ENCODE measurements at places on chromosomes 12 and 14.
A peak's percentile ranks its signal among the peaks of the same experiment; 100 is the strongest.

DNA sequence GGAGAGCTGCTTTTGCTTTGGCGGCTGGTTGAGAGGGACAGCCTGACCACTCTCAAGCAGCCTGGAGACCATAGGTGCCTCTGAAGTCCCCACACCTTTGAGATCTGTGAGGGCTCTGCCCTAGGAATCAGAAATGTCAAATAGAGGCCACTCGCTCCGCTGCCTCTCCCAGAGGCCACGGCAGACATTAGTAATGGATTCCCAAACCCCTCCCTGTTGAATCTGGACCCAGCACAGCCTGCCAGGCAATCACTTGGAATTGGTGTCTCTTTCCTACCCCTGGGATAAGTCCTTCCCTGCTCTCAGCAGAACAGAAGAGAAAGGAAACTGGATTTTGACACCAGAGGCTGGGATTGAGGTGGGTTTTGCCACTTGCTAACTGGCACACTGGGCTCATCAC lies 25.0 kb downstream of the MMAB start:
- DNase-seq = no peak

DNA sequence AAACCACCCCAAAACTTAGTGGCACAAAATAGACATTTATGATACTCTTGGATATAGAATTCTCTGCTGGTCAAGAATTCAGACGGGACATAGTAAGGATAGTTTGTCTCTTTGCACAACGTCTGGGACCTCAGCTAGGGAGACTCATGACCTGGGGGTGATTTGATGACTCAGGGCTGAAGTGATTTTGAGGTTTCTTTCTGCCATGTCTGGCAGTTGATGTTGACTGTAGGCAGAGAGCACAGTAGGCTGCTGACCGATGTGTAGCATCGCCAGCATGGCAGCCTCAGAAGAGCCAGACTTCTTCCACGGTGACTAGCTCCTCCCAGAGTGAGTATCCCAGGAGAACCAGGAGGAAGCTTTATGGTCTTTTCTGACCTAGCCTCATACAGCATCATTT lies 88.9 kb upstream of the FRMD6 start:
- DNase-seq = no peak

GRCh38 chr12:46533723-46534122 lies 161.2 kb upstream of the SLC38A2 start:
- no peak for DNase-seq

DNA sequence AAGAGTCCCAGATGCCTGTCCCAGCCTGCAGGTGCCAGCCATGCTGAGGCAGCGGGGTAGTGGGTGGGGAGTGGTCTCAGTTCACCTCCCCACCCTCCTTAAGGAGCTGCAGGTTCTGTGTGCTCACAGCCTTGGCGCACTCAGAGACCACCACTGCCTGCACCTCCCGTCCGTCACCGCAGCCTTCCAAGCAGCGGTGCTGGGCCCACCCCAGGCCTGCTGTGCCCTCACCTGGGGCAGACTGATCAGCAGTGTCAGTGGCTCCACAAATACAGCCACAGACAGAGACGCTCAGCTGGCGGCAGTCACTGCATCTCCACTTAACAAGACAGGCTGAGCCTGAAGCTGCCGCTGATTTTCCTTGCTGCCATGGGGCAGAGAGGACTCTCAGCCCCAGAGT lies 120.2 kb downstream of the RFLNA start:
- DNase-seq = no peak

- no peak for DNase-seq
Measured at GRCh38 chr12:132408626-132409494, 79.5 kb upstream of the GALNT9 start.

DNA sequence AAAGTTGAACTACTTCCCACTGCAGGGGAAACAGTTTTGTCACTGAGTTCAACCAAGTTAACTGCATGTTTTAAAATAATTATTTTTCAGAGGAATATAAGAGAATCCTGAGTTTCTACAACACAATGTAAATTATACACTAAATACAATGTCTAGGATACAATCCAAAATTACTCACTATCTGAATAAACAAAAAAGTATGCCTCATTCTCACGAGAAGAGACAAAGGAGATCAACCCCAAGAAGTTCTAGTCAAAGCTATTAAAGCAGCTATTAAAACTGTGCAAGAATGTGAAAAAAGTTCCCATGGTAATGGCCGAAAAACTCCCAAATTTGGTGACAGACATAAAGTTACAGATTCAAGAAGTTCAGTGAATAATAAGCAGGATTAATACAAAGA lies 8.8 kb upstream of the KCNK13 start:
- no peak for DNase-seq

DNA sequence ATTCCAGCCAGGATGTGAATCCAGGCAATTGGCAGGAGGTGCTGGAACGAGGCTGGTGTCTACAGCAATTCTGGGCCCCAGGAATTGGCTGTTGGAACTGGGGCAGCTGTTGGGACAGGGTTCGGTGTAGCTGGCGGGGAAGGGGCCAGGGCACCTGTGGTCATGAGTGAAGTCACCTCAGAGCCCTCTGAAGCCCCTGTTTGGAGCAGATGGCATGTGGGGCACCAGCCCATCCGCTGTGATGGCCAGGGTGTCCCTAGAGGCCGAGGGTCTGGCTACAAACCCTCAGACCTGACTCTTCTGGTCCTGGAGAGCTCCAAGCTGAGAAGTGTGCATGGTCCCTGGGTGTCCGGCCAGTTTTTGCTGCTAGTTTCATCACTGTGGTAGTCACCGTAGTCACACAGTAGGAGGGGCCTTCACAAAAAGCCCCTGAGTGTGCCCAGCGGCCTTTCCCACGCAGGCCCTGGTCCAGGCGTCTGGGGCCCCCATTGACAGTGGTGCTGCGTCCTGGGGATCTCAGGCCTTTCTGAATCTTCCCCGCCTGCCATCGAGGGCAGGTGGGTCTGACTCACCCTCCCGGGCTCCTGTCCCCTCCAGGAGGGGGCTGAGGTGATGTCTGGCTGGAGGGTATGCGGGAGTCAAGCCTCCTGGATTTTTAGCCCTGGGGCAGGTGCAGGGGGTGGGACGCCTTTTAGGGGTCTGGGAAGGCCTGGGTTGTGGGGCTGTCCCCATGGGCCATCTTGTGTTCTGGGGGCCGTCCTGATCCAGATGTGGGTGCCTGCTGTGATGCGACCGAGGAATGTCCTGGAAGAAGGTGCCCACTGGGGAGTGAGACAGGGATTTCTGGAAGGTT lies 368.0 kb downstream of the TMEM121 start:
- DNase-seq = no peak

- no peak for DNase-seq
Measured at GRCh38 chr14:53824061-53824460, 132.6 kb downstream of the BMP4 start.

DNA sequence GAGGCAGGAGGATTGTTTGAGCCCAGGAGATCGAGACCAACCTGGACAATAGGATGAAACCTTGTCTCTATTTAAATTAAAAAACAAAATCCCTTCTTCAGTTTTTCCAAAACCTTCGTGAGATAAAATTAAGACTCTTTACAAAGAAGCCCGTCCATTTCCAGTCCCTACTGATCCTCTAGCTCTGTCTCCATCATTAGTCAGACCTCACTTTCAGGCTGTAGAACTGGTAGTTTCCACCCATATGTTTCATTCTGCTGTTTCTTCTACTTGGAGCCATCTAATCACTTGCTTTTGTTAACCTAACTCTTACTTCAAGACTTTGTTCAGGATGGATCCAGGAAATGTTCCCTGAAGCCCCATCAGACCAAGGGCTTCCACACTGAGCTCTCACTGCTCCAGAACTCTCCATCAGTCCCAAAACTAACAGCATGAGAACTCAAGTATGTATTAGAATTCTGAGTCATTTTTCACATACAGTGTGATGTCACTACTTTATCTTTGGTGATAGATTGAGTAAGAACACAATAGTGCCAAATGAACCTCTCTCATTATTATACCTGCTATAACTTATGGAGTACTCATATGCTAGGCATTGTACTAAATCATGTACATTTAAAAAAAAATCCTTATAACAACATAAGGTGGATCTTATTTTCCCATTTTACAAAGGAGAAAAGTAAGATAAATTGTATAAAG lies 90.8 kb downstream of the PRICKLE1 start:
- no peak for DNase-seq

GRCh38 chr14:68968051-68968450 lies 11.1 kb downstream of the ACTN1 start:
- no peak for DNase-seq

GRCh38 chr14:68709007-68709406 lies 83.9 kb downstream of the ZFP36L1 start:
- DNase-seq = no peak

DNA sequence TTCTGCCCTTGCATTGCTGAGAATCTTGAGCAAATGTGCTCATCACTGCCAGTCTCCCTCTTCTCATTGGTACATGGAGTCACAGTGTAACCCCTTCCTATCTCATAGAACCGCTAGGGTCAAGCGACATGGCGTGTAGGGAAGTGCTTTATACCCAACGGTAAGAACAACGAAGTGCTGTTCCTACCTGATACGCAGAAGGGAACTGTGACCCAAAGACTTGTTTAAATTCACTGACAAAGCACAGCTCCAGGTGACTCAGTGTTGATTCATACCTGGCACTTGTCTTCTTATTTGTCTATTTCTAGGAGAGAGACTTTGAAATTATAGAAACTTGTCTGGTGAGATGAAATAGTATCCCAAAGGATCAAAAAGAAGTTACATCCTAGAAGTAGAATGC lies 53.7 kb downstream of the FBXL14 start:
- DNase-seq = no peak

GRCh38 chr12:92778525-92778924 lies 75.7 kb downstream of the PLEKHG7 start:
- DNase-seq = no peak

DNA sequence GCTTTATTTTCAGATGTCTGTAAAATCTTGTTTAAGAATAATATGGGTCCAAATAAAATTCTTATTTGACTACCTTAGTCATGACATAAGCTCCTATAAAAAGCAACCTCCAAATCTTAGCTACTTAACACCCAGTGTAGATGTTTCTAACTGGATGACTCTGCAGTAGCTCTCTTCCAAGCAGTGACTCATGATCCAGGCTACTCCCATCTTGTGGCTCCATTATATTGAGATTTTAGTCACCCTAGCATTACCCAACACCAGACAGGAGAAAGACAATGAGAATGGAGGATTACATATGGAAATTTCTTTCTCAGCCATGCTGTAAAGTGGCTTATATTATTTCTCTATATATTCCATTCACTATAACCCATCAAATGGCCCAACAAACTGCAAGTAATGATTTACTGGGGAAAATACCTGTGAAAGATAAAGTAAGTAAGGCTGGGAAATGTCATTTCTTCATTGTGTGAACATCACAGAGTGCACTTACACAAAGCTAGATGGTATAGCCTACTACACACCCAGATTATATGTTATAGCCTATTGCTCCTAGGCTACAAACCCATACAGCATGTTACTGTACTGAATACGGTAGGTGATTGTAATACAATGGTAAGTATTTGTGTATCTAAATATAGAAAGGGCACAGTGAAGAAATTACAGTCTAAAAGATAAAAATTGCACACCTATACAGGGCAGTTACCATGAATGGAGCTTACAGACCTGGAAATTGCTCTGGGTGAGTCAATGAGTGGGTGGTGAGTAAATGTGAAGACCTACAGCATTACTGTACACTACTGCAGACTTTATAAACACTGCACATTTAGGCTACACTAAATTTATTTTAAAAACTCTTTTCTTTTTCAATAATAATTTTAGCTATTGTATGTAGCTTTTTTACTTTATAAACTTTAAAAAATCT lies 163.2 kb downstream of the DYRK2 start:
- no peak for DNase-seq

DNA sequence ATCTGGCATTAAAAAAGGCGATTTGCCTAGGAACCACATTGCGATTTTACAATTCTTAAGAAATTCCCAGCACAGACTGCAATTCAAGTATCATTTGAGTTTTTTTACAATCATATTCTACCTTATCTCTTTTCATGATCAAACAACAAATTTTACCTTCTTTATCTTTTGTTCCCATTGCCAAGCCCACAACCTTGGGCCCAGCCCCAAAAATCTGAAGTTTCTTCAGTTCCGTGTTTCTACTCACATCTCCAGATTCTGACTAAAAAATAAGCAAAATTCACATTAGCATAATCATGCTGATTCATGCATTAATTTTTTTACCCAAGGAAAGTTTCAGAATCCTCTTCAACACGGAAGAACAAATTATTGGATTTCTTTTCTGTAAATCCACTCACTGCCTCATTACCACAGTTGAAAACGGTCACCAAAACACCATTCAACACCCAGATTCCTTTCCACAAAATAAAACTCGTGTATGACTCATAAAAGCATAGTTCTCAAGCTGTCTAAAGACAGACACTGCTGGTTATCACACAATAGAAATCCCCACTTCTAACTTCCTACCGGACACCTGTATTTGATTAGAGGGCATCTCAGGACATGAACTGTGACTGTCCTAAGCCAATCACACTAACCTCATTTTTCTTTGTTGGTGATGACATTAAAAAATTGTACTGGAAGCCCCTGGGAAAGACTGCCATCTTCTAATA lies 32.7 kb downstream of the KDM5A start:
- DNase-seq = no peak

DNA sequence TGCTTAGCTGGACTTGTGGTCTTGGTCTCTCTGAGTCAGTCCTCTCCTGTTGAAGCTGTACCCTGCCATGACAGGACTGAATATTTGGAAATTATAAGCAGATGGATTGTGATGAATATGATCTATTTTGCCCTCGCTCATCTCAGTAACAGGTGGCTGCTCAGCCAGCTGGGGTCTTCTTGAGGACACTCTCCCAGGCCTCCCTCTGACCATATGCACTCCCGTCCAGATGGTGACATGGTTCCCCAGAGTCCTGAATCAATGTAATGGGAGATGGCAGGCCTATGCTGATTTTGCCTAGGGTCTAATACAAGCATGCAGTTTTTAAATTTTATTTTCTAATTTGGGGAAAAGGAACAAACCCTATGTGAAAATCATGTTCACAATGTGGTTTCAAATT lies 63.1 kb upstream of the TRHDE start:
- no peak for DNase-seq

DNA sequence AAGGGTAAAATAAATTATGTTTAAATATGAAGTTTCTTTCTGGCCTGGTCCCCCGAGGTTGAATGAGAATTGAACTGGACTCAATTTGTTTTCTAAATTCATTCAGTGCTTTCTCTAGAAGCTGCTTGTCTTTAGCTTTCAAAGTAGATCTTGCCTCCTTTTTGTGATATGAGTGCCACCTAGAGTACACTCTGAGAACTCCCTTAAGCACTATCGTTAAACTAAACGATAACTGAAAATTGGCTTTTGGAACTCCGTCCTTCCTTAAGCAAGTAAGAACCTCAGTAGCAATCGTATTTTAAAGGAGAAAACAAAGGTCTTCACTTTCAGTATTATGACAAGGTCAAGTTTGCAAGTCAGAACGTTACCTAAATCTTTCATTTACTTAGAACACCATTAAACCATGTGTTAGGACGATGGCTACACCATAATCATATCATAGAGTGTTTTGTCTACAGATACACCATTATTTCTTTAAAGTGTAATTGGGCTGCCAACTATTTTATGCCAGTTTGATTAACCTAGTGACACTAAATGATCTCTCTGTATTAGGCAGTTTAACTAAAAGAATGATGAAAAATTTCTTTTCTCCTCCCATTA lies 364.8 kb downstream of the SNAPC1 start:
- DNase-seq = peak; percentile 20

All from NCI-H2081 treated with DMSO at 0.1 percent for 48 hours (cell line).